ENCODE measurements at places on chromosomes 16 and 17.

- DNase-seq = no peak
These were observed 212.3 kb upstream of the SDK2 start for GRCh38 chr17:73856556-73856955.

- DNase-seq = no peak
These were observed 2.0 kb downstream of the TMEM208 start for GRCh38 chr16:67228905-67229304.

GRCh38 chr17:70405492-70406220 is 236.3 kb downstream of the KCNJ2 start:
- DNase-seq = no peak

DNA sequence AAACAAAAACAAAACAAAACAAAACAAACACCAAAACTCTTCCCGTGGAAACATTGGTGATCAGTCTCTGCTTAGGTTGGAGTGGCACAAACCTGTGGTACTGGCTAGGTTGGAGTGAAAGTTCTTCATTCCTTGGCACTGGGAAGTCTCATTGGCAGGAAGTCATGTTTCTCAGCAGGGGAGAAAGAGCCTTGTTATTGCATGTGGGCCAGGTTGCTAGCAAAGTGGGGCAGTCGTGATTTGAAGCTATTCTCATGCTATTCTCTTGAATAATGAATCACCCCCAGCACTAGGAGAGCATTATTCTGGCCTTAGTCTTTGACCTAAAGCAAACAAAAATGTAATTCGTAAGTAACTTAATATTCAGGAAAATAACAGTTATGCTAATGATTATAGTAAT is 24.3 kb upstream of the B4GALNT2 start:
- DNase-seq = no peak
